ENCODE measurements at places on chromosomes 13 and 19.
A peak's percentile ranks its signal among the peaks of the same experiment; 100 is the strongest.

DNA sequence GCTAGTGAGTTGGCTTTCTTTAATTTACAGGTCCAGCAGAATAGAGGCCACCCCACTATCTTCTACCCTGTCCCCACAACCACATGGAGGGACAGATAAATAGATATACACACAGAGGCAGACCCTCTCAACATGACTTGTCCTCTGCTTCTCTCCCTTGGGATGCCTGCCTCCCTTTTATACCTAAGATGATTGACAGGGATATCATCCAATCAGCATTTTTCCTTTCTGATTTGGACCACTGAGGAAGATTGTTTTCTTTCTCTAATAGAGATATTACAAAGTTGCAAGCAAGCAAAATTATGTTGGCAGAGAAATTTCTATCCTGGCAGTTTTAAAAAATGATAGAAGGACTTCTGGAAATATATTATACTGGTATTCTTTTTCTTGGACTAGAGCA is 35.8 kb downstream of the STOML3 start:
- no peak for DNase-seq

DNA sequence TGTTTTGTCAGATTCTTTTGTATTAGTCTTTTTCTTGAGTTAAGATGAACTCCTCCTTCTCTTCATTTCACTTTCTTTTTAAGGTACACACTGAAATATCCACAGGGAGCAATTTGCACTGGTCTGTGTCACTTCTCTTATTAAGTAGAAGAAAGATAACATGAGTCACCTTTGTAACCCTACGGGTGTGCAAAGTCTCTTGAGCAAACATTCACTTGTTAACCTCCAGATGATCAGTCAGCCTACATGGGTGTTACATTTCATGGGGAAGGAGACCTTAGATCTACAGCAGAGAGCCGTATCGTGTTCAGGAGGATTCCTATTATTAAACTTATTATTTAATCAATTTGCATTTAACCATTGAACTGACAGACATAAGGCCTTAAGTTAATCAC is 5.1 kb downstream of the ZNF507 start:
- no peak for DNase-seq

GRCh38 chr19:51372649-51373504 is at the start of gene NKG7:
NKG7 (minus strand) TSS chr19:51372654; CDS start chr19:51372535, 119 bp downstream.
- peak; percentile 77 for DNase-seq

GRCh38 chr19:10544753-10545251 is 1.1 kb downstream of the ATG4D start:
- DNase-seq: no peak

DNA sequence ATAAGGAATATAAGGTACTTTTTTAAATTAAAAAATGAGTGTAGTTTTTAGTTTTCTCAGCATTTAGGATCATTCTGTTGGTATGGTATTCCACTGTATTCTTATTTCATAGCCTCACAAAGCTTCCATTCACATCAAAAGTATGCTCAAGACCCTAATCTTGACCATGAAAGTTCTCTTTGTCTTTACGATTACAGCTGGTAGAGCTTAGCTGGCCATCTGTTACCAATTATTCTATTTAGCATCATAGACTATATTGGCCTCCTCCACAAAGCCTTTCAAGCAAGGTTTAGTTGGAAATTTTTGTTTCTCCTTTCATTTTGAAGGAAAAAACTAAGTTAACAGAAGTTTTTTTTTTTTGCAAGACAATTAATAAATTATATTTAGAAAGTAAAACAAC is 245.1 kb downstream of the KCTD12 start:
- no peak for DNase-seq

- no peak for DNase-seq
These were observed 24.7 kb upstream of the MATK start for GRCh38 chr19:3810708-3811355.

DNA sequence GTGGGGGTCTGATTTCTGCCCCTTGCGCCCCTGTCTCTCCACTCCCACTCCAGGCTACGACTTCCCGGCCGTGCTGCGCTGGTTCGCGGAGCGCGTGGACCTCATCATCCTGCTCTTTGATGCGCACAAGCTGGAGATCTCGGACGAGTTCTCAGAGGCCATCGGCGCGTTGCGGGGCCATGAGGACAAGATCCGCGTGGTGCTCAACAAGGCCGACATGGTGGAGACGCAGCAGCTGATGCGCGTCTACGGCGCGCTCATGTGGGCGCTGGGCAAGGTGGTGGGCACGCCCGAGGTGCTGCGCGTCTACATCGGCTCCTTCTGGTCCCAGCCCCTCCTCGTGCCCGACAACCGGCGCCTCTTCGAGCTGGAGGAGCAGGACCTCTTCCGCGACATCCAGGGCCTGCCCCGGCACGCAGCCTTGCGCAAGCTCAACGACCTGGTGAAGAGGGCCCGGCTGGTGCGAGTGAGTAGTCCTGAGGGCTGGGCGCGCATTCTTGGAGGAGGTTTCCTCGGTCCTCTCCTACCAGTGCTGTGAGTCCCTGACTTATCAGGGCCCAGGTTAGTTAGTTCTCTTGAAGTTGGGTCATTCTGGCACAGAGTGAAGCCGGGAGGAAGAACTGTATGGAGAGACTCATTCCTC is 12.7 kb downstream of the EHD2 start:
- DNase-seq: no peak

- no peak for DNase-seq
These were observed 89.2 kb downstream of the DHRS12 start for GRCh38 chr13:51714663-51715168.

- no peak for DNase-seq
These were observed 44.5 kb downstream of the SCEL start for GRCh38 chr13:77579959-77580358.

DNA sequence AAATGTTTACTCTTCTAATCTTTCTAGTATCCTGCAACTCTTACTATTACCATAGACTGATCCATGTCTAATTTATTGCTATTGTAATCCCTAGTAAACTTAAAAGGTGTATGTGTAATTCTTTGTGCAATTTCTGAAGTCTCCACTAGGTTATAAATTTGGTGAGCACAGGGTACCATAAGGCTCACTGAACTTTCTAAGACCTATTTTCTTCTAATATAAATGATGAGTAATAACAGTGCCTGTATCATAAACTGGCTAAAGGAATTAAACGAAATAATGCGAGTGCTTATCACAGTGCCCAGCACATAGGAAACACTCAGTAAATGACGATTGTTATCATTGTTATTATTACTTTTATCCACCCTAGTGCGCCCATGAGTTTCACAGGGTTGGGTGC is 119.1 kb downstream of the KLF12 start:
- no peak for DNase-seq

DNA sequence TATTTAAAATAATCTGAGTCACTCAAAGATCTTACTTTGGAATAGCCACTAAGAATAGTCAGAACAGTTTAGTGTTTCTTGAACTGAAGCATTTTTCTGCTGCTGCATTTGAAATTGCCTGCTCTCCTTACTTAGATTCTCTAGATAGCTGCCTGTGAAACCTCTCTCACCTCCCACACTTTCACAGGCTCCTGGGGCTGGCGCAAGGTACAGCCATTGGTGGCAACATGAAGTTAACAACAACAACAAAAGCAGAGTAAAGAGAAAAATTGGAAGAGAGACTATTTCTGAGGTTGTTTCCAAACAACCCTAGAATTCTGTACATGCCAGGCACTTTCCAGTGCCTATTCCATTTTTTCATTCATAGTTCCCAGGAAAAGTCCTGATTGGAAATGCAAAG is 25.3 kb downstream of the SLITRK5 start:
- DNase-seq: no peak

GRCh38 chr13:106432636-106433035 is 102.8 kb downstream of the EFNB2 start:
- DNase-seq: no peak

- DNase-seq: no peak
These were observed 15.1 kb downstream of the CUL4A start for GRCh38 chr13:113224486-113224885.

DNA sequence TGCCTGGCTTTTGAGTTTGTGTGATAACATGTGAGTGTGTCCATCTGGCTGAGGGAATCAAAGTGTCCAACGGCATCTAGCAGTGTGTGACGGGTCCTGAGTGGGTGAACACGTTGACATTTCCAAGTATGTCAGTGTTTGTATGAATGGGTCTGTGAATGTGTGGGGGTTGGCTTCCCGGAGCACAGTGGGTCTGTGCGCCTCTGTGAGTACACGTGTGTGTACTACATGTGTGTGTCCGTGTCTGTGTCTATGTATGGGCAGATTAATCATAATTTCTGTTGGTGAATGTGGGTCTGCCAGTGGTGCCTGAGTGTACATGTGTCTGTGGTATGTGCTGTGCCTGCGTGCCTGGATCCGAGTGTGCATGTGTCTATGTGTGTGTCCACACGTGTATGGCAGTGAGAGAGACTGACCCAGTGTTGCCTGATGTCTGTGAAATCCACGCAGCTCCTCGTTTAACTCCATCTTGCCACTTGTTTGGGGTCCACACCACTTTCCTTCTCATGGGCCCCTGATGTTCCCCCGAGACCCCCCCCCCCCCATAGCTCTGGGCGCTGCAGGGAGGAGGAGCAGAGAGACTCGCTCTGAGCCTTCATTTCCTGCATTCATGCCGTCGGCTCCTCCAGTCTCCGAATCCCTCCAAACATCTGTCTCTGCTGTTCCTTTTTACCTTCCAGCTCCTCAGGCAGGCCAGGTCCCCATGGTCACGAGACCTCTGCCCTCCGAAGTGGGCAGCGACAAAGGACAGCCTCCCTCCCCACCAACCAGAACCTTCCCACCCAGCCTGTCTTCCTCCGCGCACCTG is 5.3 kb downstream of the CCDC8 start:
- DNase-seq: no peak

DNA sequence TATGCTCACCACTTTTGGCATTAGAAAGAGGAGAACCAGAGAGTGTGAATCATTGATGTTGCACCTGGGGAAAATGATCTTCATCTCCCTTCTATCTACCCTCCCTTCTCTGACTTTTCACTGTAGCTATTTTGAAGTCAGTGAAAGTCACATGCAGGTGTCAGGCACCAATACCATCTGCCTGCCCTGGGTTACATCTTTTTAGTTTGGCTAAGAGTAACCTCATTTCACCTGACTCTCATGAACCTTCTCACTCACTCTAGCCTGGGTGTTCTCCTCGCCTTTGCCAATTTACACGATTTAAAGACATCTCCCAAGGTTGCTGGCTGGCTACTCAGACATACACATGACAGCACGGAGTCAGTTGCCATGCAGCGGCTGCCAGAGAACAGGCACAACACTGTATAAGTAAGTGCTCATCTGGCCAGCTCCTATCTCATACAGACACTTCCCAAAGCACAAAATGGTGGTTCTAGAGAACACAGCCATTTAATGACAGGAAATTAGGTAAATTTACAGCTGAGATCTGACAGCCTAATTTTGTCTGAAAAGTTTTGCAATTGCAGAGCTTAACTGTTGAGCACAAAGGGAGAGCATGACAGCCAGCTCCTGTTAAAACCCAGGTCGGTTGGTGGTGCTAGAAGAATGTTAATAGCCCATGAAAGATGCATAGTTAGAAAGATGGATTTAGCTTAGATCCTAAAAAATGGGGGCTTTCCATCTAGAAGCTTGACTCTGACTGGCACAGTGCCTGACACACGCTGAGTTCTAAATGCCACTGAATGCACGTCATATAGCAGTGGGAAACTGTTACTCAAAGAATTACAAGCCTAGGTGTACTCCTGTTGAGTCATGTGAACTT is 32.5 kb downstream of the LCP1 start:
- DNase-seq: no peak

DNA sequence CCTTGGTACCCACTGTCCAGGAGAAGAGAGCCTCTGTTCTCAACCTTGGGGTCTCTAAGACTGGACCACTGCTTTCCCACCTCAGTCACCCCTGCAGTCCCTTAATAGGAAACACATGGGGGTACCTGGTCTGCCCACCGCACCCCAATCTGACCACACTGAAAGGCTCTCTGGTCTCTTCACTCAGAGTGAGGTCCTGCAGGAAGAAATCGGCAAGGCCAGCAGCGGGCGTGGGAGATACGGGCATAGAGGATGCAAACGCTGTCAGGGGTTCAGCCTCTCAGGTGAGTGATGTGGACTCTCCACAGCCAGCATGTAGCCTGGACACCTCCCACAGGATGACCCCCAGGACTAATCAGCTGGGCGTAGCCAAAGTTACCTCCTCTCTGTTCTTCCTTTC is 3.5 kb downstream of the SIGLEC9 start:
- DNase-seq: no peak

DNA sequence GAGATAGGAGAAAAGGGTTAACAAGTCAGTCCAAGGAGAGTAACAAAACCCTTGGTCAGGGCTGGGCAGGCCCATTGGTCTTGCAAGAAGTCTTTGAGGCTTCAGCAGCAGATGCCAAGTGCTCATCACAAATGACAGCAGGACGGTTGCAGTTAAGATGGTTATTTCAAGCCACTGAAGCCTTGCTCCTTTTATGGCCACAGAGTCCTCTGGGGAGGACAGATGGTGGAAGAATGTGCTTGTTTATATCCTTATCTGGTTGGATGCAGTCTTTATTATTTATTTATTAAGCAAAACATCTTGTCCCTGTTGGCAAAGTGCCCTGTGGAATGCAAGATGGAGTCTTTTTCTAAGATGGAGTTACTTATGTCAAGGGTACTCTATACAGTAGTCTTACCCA is 19.2 kb upstream of the ZNF331 start:
- no peak for DNase-seq

DNA sequence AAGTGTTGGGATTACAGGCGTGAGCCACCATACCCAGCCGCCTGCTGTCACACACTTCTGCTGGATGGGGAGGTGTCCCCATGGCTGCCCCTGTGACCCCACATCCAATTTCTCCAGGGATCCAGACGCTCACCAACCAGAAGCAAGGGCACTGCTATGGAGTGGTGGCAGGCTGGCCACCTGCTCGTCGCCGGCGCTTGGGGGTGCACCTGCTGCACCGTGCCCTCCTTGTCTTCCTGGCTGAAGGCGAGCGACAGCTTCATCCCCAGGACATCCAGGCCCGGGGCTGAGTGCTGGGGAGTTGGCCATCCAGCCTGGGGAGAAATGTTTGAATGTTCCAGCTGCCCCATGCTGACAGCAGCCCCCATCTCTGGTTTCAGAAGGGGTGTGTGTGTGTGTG is 4.6 kb downstream of the ANKLE1 start:
- no peak for DNase-seq

GRCh38 chr19:5035793-5036697 is 67.1 kb downstream of the KDM4B start:
- no peak for DNase-seq

DNA sequence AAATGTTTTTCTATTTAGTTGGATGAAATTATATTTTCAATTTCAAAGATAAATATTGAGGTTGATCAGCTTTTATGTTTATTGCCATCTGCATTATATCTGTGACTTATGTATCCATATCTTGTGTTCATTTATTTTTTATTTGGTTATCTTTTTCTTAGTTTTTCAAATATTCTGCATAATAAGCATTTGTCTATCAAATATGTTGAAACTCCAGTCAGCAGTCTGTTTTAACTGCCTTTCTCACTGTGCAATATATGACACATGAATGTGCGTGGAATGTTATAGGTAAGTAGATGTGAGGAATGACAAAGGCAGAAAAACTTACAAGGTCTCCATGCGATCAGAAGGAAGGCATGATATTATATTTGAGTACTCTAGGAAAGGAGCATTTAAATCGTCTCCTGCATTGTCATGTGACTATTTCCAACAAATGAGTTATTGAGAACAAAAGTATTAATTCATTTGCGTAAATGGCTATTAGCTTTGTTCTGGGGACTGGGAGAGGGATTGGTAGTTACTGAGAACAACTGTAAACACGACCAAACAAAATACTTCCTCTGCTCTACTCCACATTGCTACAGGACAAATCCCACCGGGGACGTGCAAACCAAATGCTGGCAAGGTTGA is 318.1 kb downstream of the GPC5 start:
- no peak for DNase-seq

Data from activated naive CD8-positive, alpha-beta T cell treated with anti-CD3 and anti-CD28 coated beads, Interleukin-2, amount 50 U/mL, for 16 hours (primary cell).